ENCODE measurements at places on chromosomes 12 and 14.

GRCh38 chr12:104375775-104376174 is 72.2 kb downstream of the EID3 start:
- no peak for DNase-seq

GRCh38 chr14:28767030-28767852 is 654 bp downstream of the FOXG1 start:
- DNase-seq: no peak

- DNase-seq: no peak
Measured at GRCh38 chr14:32808644-32809043, 130.0 kb upstream of the NPAS3 start.

DNA sequence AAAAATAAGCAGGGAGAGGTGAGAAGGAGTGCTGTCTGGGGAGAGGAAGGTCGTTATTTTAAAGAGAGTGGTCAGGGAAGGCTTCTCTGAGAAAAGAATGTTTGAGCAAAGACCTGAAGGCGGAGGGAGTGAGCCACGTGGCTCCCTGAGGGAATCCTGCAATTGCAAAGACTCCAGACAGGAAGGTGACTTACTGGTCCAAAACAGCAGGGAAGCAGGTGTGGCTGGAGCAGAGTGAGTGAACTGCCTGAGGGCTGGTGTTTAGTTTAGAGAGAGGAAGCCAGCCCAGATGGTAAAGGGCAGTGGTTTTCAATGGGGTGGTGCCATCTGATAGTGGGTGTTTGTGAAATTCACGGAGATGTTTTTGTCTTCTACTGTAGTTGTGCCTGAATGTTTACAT is 58.8 kb upstream of the LTA4H start:
- no peak for DNase-seq

GRCh38 chr12:117226505-117226904 is 36.2 kb upstream of the FBXO21 start:
- no peak for DNase-seq

DNA sequence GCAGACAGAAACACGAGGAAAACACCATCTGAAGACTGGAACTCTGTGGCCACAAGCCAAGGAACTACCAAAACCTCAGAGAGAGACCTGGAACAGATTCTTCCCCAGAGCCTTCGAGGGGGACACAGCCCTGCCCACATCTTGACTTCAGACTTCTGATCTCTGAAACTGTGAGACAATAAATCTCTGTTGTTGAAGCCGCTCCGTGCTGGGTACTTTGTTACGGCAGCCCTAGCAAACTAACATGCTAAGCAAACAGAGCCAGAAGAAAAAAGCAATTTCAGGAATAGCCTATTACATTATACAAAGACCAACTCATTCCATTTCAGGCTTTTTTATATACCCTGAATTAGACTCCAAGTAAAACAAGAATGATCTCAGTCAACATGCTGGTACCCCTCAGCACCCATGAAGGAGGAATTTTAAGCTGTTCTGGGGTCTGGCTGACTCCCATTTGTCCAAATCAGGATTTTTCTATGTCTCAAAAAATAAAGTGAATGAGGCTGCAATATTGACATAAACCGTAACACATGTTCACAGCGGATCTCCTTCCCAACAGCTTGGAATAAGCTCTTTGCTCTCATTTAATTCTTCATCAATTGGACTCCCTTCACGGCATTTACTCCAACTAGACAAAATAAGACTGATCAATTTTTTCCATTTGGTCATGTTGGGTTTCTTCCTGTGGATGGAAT is 190.1 kb downstream of the FOXN3 start:
- DNase-seq: no peak
